ENCODE measurements at places on chromosomes 1 and 21. TPM values are rescaled to one million over a fixed set of nuclear protein-coding genes. Genes with fewer than 3 reads are reported as not detected.

DNA sequence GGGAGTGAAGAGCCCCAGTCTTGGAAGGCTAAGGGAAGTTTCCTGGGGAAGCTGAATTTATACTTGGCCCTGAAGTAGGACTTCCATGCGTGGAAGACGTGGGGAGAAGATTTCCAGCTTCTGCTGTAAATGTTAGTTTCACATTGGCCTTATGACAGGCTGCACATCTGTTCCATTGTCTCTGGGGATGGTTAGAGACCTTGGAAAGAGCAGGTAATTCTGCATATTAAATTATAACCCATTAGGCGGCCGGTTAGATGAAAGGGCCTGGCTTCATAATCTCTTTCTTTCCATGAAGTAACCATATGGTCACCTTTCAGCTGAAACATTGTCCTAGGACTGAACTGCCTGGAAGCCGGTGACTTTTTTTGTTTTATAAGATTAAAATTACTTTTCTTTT, 37.5 kb downstream of the DPT start:
- DNase-seq: no peak

DNA sequence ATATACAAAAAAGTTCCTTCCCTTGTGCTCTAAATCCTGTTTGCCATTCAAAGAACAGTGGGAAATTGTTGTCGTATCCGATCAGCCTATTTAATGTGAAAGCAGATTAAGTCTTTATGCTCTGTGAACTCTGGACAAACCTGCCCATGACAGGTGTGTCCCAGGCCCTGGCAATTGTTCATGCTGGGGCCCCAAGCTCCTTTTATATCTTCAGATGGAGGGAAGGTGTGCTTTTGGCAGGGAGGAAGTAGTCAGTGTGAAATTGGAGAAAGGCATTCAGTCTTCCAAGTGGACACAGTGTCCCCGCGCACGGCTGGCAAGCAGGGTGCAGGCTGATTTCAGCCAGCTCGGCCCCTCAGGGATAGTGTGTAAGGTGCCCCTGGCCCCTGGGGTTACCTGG, 135.1 kb upstream of the F3 start:
- DNase-seq: no peak

- DNase-seq: no peak
Observed at GRCh38 chr21:43590194-43590593, 69.1 kb downstream of the HSF2BP start.

DNA sequence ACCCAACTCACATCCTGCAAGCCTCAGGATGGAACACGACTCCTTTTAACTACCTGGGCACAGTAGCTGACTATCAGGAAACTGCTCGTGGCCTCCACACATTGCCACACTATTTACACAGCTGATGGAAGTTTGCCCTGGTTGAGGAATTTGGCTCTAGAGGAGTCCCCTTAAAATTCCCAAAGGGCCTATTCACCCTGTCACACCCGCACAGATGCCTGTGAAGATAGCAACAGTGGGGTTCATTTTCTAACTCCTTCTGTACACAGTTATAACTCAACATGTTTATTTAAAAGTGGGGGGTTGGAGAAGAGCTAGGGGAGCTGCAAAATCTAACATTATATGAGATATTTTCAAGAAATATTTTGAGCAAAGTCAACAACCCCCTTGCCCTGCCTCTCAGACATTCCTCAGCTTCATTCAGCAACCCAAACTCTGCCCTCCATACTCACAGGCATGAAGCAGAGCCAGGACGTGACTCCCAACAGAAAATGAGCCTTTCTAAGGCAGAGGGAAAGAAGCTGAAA, 35.8 kb upstream of the CCN1 start:
- DNase-seq: no peak

DNA sequence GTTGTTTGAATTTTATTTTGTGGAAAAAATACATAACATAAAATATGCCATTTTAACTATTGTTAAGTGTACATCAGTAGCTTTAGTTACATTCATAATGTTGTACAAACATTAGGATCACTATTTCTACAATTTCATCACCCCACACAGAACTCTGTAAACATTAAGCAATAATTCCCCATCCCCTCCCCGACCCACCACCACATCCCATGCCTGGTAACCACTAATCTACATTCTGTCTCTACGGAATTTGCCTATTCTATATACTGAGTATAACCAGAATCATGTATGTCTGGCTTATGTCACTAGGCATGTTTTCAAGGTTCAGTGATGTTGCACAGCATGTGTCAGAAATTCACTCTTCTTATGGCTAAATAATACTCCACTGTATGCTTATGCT, 47.7 kb downstream of the CDC42BPA start:
- DNase-seq: no peak

DNA sequence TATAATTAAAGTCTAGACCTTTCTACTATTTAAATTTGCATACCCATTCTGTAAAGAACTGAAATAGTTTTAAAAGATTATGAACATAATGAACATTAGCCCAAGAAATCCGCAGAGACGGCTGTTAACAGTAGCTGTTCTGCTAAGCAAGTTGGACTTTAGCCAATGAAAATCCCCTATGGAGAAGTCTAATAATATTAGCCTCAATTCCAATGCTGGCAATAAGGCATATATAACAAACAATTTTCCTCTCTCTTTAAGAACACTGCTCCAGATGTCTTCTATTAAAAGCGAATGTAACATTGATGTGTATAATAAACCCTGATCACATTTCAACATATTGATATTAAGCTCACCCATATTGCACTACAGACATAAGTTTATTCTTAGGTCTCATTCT, 221.3 kb upstream of the KCTD3 start:
- DNase-seq: no peak

Gene MXRA8
- not detected for total RNA-seq

Gene CCDC17
- total RNA-seq: 8.2 TPM
